ENCODE measurements at places on chromosomes 1 and 21.

DNA sequence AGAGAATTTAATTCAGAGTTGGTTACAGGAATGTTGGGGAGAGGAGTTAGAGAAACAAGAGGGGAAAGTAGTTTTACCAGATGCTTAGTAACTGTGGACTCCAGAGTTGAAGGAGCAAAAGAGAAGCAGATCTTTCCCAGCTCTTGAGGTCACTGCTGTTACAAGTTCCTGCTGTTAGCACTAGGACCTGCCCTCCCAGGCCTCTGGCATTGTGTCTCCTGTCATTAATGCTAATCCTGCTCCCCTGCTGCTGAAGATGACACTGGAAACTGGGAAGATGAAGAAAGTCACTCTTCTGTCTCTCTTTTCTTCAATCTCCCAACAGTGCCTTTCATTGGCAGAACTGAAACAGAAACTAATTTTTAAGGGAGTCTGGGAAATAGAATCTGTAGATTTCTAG lies 845.6 kb downstream of the ADGRL2 start:
- DNase-seq: no peak

GRCh38 chr21:41815652-41816582 lies 49.1 kb upstream of the RIPK4 start:
- DNase-seq: no peak

- no peak for DNase-seq
Observed at GRCh38 chr1:51642739-51643142, 25.8 kb downstream of the OSBPL9 start.

DNA sequence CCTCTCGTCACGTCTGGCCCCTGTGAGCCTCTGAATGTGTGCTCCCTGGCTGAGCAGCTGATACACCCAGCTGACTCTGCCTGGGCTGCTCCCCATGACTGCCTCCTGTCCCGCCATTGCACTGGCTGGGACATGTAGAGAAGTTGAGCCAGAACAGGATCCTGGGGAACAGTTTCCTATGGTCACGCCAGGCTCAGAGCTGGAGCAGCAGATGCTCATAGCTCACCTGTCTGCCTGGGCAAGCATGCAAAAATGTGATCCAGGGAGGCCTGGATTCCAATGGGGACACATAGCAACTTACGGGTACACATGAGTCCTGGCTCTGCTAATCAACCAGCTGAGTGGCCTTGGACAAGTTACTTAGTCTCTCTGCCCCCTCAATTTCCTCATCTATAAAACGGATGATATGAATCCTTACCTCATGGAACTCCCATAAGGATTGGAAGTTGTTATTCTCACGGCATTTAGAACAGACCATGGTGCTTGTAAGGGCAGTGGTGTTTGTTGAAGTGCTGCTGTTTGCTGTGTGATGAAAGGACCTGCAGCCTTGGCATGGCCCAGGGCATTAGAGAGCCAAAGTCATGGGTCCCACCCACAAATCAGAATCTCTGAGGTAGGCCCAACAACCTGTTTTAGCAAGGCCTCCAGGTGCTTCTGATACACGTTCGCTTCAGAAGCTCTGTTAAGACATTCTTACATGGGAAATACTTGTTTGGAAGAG lies 150.3 kb upstream of the VANGL1 start:
- DNase-seq: no peak

DNA sequence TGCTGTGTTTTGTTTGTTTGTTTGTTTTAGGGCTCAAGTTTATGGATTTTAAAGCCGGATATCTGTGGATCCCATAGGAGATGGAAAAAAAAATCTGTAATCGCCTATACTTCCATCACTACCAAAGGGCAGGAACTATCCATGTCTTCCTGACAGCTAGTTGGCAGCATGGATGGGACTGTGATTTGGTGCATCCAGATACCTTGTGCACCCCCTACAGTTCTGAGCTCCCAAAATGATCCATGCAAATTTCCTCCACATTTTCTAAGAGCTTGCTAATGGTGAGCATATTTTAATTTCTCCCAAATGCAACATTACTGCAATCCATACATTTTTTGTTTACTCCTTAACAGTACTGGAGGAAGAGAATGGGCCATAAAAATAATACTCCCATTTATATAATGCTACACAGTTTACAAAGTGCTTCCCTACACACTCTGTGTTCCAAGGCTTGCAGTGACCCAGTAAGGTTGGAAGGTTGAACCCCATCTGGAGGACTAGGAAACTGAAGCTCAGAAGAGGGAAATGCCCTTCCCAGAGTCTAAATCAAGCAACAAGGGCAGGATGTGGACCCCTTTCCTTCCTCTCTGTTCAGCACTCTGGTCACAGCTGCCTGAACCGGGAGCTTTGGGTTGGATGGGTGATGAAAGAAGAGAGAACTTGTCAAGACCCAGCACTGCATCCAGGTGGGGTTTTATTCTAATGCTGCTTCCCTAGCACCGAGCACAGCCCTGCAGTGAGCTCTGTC lies 48.0 kb downstream of the CAPN8 start:
- no peak for DNase-seq

DNA sequence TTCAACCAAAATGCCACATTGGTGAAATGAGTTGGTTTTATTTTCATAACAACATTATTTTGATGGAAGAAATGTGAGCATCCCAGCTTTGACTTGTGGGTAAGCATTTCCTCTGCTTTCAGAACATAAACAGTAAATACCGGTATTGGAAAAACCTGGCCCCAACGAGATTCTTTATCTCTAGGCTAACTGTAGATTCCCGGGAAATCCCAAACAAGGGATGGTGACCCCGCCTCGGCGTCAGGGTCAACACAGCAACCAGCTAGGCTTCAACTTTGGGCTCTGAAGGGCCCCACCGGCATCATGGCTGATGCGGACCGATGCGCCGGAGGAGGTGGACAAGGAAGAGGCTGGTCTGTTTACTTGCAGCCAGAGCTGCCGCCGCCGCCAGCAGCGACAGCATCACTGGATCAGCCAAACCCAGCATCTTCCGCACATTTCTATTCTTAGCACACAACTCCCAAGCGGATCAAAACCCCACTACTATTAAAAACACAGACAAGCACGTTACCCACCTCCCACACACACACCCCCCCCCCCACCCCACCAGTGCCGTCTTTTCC lies 1.1 kb downstream of the AKT3 start:
- peak; percentile 15 for DNase-seq

GRCh38 chr1:157249326-157249725 lies 111.1 kb upstream of the ETV3 start:
- DNase-seq: no peak

DNA sequence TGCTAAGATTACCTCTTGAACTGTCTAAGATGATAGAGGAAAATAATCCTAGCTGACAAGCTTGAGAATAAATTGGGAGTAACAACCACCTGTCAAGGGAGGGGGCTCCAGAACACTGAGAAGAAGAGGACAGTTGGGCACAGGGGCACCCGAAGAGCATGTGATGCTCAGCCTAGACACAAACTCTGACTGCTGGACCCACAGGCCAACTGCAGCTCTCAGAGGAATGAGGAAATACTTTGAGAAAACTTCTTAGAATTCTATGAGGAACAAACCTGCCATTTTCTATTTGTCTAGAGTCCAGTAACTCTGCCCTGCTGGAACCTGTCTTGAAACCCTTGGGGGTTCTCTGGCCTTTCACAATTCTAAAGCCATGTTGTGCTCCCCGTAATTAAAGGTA lies 124.1 kb upstream of the KCNK2 start:
- no peak for DNase-seq

GRCh38 chr1:153058826-153059784 lies 1.8 kb upstream of the SPRR2A start:
- no peak for DNase-seq

DNA sequence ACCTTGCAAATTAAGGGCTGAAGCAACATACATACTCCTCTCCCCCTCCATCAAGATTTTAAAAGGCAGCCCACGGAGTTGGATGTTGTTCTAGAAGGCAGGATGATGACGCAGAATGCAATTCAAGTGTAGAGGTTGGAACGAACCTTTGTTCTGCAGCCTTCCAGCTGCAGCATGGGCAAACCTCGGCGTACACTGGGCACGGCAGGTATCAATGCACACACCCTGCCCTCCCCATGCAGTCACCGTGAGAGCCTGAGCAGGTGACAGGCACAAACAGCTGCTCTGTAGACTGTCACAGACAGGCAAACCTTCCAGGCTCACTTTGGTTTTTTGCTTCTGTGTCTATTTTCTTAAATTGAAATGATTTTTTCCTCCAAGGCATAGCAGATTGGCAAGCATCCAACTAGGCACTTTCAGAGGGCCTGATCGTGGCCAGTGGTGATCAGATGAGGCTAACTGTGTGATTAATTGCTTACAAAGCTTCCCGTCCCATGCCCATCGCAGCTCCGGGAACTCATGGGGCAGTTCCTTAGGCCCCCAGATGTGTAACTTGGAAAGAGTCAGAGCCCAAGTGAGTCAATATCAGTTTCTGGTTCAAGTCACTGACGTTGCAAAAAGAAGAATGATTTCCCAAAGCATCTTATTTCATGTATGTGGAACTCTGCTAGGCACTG lies 82.3 kb downstream of the ITPKB start:
- peak; percentile 78 for DNase-seq

DNA sequence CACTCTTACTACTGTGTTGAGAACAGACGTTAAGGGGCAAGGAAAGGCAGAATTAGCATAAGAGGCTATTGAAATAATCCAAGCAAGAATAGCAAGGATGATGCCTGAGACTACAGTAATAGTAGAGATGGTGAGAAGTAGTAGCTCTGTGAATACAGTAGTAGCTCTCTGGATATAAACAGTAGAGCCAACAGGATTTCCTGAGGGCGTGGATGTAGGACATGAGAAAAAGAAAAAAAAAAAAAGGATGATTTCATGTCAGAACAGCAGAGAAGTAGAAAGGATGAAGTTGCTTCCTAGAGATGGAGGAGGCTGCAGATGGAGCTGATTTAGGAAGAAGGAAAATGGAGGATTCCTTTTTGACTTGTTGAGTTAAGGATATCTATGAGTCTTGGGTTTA lies 112.3 kb downstream of the OMA1 start:
- DNase-seq: no peak

DNA sequence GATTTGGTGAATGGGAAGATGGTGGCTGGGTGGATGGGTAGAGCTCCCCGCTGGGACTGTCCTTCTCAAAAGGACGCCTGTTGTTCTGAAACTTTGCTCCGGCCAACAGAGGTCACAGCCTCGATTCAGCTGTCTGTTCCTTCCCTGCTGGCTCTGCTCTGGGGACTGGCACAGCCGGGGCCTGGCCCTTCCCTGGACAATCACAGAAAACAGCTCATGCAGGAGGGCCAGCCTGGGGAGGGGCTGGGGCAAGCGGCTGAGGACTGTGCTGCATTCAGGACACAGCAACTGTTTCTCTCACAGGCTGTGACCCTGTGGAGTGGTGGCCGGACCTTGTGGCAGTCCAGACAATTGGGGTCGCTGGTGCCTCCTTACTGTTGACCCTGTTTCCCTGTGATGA lies 110.7 kb upstream of the TMEM51 start:
- DNase-seq: no peak

DNA sequence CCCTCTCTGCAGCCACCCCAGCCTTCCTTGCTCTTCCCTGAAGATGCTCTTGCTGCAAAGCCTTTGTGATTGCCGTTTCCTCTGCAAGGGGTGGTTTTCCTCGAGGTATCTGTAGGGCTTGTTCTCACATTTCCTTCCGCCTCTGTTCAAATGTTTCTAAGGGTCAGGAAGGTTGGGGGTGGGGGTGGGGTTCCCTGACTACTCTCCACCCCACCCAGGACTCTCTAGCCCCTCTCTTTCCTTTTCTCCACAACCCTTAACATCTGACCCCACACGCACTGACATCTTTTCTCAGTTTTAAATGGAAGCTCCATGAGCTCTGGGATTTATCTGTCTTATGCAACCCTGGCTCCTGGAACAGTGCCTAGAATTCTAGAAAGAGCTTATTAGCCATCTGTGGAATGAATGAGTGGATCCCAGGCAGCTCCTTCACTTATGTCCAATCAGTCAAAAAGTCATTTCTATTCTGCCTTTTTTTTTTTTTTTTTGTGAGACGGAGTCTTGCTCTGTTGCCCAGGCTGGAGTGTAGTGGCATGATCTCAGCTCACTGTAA lies 27.3 kb upstream of the ZNF362 start:
- no peak for DNase-seq

DNA sequence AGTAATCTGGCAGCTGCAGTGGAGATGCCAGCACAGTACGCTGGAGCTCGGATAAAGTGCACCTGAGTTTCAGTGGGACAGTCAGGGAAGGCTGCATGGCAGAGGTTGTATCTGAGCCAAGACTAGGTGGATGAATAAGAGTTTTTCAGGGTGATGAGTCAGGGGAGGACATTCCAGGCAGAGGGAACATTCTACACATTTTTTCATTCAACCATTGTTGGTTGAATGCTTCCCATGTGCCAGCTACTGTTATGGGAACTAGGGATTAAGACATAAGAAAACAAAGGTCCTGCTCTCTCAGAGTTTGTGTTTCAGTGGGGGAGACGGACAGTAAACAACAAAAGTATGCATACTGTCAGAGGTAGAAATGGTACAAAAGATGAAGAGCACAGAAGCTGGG lies 5.2 kb downstream of the LEPR start:
- DNase-seq: no peak

DNA sequence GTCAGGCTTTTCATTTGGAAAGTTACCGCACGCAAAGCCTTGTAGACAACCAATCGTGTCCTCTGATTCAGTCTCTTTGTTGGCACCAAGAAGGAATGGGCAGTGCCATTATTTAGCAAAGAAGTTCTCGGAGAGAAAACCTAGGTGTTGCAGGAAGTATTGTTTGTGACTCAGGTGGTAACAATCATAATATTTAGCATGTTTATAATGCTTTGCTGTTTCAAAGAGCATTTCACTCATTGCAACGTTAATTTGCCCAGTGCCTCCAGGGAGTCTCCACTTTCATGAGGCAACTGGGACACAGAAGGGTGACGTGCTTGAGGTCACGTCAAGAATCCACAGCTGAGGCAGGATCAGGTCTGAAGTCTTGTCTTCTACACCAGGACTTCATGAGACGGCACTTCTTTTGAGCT lies 31.4 kb downstream of the STPG1 start:
- DNase-seq: no peak

Measured in NCI-H510A (cell line).